ENCODE measurements at places on chromosomes 16 and 17. TPM values are rescaled to one million over a fixed set of nuclear protein-coding genes. Genes with fewer than 3 reads are reported as not detected.

The TMEM100 gene
- 0.54 TPM for total RNA-seq

The KIFC3 gene
- 25.1 TPM for total RNA-seq

DNA sequence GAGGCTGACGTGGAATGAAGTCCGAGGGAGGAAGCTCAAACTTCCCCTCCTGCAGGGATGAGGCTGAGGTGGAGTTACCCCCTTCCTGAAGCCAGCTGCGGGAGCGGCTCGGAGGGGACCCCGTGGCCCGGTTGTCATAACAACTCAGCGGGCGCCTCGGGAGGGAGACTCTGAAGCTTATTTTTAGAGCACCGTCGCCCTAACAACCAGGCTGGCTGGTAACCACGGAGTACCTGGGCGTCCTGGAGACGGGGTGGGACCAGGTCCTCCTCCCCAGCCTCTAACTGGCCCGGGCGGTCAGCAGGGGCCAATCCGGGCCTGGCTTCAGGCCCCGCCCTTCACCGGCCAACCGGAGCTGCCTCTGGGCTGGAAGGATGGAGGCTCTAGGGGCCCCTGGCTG lies 27.7 kb downstream of the NECAB2 start:
- no peak for DNase-seq

DNA sequence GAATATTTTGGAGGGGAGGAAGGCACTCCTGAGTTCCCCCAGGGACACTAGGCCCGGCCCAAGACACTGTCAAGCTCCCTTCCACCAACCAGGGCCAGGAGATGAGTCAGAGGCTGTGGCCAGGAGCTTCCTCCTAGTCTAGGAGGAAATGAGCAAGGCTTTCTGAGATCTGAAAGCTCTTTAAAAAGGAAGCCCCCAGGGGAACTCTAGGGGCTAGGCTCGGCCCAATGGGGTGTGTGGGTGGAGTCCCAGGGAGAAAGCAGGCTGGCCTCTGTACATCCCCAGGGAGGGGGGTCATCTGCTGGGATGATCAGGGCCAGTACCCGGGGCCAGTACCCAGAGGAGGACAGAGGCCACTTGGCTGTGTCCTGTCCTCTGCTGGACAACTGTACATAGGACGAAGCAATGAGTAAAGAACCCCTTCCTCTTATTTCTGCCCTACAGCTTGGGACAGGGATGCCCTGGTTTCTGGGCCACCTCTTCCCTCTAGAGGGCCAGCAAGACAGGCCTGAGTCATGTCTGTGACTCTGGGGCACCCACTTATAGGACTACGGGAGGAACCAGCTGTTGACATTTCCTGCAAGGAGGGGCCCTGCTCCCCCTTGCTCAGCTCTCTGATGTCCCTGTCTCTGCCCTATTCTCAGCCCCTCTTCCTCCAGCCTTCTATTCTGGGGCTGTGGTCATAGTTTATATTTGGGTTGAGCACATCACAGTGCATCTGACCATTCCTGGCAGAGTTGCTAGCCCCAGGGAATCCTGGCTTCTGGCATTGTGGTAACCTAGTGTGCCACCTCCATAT lies 2.7 kb downstream of the FHOD1 start:
- no peak for DNase-seq

GRCh38 chr17:58875261-58875660 lies 119.6 kb downstream of the PPM1E start:
- DNase-seq: no peak

The KRT26 gene
- total RNA-seq: not detected

The DYNLRB2 gene
- total RNA-seq: not detected

The TEX19 gene
- total RNA-seq: 0.23 TPM

The PRSS33 gene
- 0.39 TPM for total RNA-seq

The TNFRSF13B gene
- total RNA-seq: not detected

- no peak for DNase-seq
Observed at GRCh38 chr16:74029115-74029792, 267.4 kb upstream of the PSMD7 start.

Data from neural crest cell (in vitro differentiated cells).